Sigmoid colon (tissue), 7 donors: ENCODE measurements at places on chromosomes 6 and 20. TPM values are rescaled to one million over a fixed set of nuclear protein-coding genes. Genes with fewer than 3 reads are reported as not detected.

PIM1 gene
- polyA plus RNA-seq, result 40.2 TPM

MYMX gene
- polyA plus RNA-seq, result 0.28 TPM

ADGB gene
- polyA plus RNA-seq, result not detected

LHFPL5 gene
- 0.46 TPM for polyA plus RNA-seq

SRMS gene
- 0.19 TPM for polyA plus RNA-seq

ABHD16B gene
- polyA plus RNA-seq, result not detected

RAB32 gene
- polyA plus RNA-seq, result 61.3 TPM

SEMG1 gene
- 0.26 TPM for polyA plus RNA-seq

SERAC1 gene
- polyA plus RNA-seq, result 3.6 TPM

SLC35F1 gene
- polyA plus RNA-seq, result under 0.01 TPM

TRIM31 gene
- polyA plus RNA-seq, result 133 TPM

BPIFB1 gene
- not detected for polyA plus RNA-seq

CLPSL2 gene
- not detected for polyA plus RNA-seq

HLA-DMA gene
- 19.8 TPM for polyA plus RNA-seq

PREX1 gene
- polyA plus RNA-seq, result 22.9 TPM

KHDC1L gene
- polyA plus RNA-seq, result not detected

RCAN2 gene
- polyA plus RNA-seq, result 5.5 TPM

TPD52L1 gene
- polyA plus RNA-seq, result 13.8 TPM

TMEM14C gene
- polyA plus RNA-seq, result 86.0 TPM

PNPLA1 gene
- not detected for polyA plus RNA-seq

HTR1B gene
- polyA plus RNA-seq, result not detected

ARMC2 gene
- 1.4 TPM for polyA plus RNA-seq

LZTS3 gene
- polyA plus RNA-seq, result 10.5 TPM

PFDN6 gene
- 173 TPM for polyA plus RNA-seq

TSBP1 gene
- polyA plus RNA-seq, result not detected

PTCHD4 gene
- not detected for polyA plus RNA-seq

C2 gene
- 23.1 TPM for polyA plus RNA-seq

RBPJL gene
- 1.8 TPM for polyA plus RNA-seq

NNAT gene
- not detected for polyA plus RNA-seq

FUT9 gene
- not detected for polyA plus RNA-seq

GCM1 gene
- 0.09 TPM for polyA plus RNA-seq

MACROD2 gene
- polyA plus RNA-seq, result 1.7 TPM

OR2H2 gene
- polyA plus RNA-seq, result not detected

GSTA2 gene
- not detected for polyA plus RNA-seq

HLA-DRB5 gene
- polyA plus RNA-seq, result 13.6 TPM

KIF6 gene
- polyA plus RNA-seq, result 0.32 TPM

PSMG4 gene
- 30.1 TPM for polyA plus RNA-seq

RIMS1 gene
- polyA plus RNA-seq, result 0.77 TPM

OR12D3 gene
- polyA plus RNA-seq, result not detected

SNHG17 gene
- 35.6 TPM for polyA plus RNA-seq

PDE7B gene
- polyA plus RNA-seq, result 1.2 TPM

IMPG1 gene
- polyA plus RNA-seq, result not detected

PTGIS gene
- 5.8 TPM for polyA plus RNA-seq

MUC22 gene
- not detected for polyA plus RNA-seq

POPDC3 gene
- 0.32 TPM for polyA plus RNA-seq

LY6G6F gene
- not detected for polyA plus RNA-seq

ENPP5 gene
- 1.7 TPM for polyA plus RNA-seq

PI16 gene
- polyA plus RNA-seq, result 1.2 TPM

TFAP2A gene
- polyA plus RNA-seq, result 0.13 TPM

PBX2 gene
- polyA plus RNA-seq, result 55.2 TPM

SEL1L2 gene
- polyA plus RNA-seq, result 0.16 TPM
